ENCODE measurements at places on chromosomes 12 and 14. TPM values are rescaled to one million over a fixed set of nuclear protein-coding genes. Genes with fewer than 3 reads are reported as not detected.

Gene SERPINA12
- total RNA-seq = not detected

Gene MUCL1
- total RNA-seq = not detected

Gene L2HGDH
- 3.6 TPM for total RNA-seq

Gene ASIC1
- total RNA-seq = 0.76 TPM

Gene GOLT1B
- total RNA-seq = 51.3 TPM

Gene INHBC
- total RNA-seq = not detected

Gene ALDH2
- total RNA-seq = 47.1 TPM

Gene DIO3
- not detected for total RNA-seq

Gene PRH2
- not detected for total RNA-seq

Gene PLEKHH1
- under 0.01 TPM for total RNA-seq

Gene PMCH
- 0.61 TPM for total RNA-seq

Gene SYNDIG1L
- total RNA-seq = not detected

Gene WIF1
- total RNA-seq = not detected

Gene NPC2
- 133 TPM for total RNA-seq

Gene CCDC177
- total RNA-seq = not detected

Gene TC2N
- total RNA-seq = not detected

Gene KHNYN
- total RNA-seq = 71.4 TPM

Gene ITGA5
- total RNA-seq = 746 TPM

Gene IL23A
- total RNA-seq = not detected

Gene HOXC9
- not detected for total RNA-seq

Gene ASPG
- not detected for total RNA-seq
